ENCODE measurements at places on chromosomes 2 and 18. TPM values are rescaled to one million over a fixed set of nuclear protein-coding genes. Genes with fewer than 3 reads are reported as not detected.
A peak's percentile ranks its signal among the peaks of the same experiment; 100 is the strongest.

- H3K36me3 ChIP-seq = peaks cover 23% of the 10 kb centered on the region
- H3K27me3 ChIP-seq = no peaks in the 10 kb centered on the region
- H3K27ac ChIP-seq = no peak overlapping the region
- DNase-seq = no peak
These were observed 111.7 kb downstream of the BABAM2 start for GRCh38 chr2:28002181-28002580.

GRCh38 chr2:109333414-109334210 is 204.6 kb downstream of the SH3RF3 start:
- peak; percentile 46 for DNase-seq
- no peaks in the 10 kb centered on the region for H3K27me3 ChIP-seq
- H3K4me1 ChIP-seq = peaks cover 93% of the 10 kb centered on the region

GRCh38 chr2:72940361-72940760 is 23.0 kb downstream of the EMX1 start:
- H3K27me3 ChIP-seq = peaks cover 21% of the 10 kb centered on the region
- no peak for DNase-seq
- H3K4me1 ChIP-seq = peaks cover 16% of the 10 kb centered on the region
- H3K4me3 ChIP-seq = no peak overlapping the region
- no peak overlapping the region for H3K27ac ChIP-seq
- H3K36me3 ChIP-seq = no peaks in the 10 kb centered on the region

DNA sequence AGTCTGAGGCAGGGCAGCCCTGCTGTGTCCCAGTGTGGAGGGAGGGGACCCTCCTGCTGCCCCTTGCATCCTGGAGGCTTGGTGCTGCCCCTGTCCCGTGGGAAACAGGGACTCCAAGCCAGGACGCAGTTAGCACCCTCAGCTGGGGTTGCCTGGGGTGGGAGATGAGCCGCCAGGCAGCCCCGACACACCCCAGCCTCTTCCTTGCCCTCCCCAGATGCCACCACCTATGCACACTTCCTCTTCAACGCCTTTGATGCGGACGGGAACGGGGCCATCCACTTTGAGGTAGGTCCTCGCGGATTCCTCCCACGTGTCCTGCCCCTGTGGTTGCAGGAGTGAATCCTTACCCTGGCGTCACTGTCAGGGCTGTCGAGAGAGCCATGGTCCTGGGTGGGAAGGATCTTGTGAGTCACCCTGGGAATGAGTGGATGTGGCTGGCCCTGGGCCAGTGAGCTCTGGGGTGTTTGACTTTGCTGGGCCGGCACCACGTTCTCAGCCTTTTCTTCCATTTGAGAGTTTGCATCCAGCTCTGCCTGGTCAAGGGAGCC is 27.5 kb upstream of the FAHD2A start:
- H3K4me1 ChIP-seq = no peaks in the 10 kb centered on the region
- H3K4me3 ChIP-seq = no peak overlapping the region
- no peak overlapping the region for H3K27ac ChIP-seq
- H3K27me3 ChIP-seq = peaks cover 10% of the 10 kb centered on the region
- H3K36me3 ChIP-seq = no peaks in the 10 kb centered on the region
- DNase-seq = no peak

The STEAP3 gene
- total RNA-seq = 22.6 TPM

The ACTR1B gene
- 71.5 TPM for total RNA-seq

The COL3A1 gene
- total RNA-seq = 357 TPM

The ANO7 gene
- total RNA-seq = 1.3 TPM

The AGPS gene
- total RNA-seq = 35.4 TPM

The IL36G gene
- not detected for total RNA-seq

Measured in HFFc6 (cell line).